ENCODE measurements at places on chromosomes 2 and 18.

DNA sequence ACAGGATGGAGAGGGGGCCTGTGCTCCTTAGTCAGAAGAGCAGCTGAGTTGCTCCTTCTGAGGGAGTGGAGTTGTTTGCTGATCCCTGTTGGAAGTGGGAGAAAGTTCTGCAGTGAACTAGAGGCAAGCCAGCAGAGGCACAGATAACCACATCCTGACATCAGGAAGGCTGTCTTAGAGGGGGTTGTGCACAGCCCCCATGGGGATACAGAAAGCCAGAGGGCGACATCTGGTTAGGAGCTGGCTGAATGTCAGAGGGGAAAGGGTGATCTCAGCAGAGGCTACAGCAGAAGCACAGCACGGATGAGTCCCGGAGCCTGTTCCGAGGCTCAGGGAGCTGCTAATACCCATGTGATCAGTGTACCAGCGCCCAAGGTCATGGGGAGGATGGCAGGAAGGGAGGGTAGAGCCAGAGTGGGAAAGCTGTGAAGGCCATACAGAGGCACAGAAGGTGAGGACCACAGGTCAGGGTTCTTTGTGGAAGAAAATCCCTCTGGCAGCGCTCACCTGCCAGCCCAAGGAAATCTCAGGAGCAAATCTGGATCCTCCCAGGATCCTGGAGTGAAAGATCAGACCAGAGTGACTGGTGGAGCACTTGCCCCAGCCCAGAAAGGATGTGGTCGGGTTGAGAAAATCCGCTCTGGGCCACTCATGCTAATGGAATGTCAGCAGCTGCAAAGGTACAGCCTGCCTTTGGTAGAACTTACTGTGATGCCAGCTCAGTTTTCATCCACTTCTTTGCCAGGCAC is 111.8 kb downstream of the STPG4 start:
- no peak for DNase-seq

DNA sequence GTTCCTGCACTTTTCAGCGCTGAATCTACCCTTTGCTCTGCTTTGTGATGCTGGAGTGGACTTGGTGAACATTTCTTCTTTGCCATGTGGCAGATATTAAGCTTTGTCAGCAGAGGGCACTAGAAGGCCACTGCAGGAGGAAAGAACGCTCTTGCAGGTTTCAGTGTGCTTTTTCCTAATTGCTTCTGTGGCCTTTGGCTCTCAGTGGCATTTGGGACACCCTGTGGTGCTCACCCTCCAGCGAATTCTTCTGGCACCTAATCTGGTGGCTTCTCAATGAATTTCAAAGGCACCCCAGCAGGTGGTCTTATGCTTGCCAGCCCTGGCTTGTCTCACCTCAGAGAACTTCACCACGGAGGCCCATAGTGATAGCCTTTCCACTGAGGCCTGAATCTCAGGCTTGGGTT is 146.7 kb downstream of the MYO3B start:
- DNase-seq: no peak

GRCh38 chr2:201969938-201970785 is 63.5 kb upstream of the FZD7 start:
- no peak for DNase-seq

- DNase-seq: no peak
These were observed 44.5 kb upstream of the KCNE4 start for GRCh38 chr2:223007531-223007930.

- no peak for DNase-seq
These were observed 5.1 kb upstream of the TEX51 start for GRCh38 chr2:126893606-126894005.

- DNase-seq: no peak
These were observed 62.1 kb upstream of the HDAC4 start for GRCh38 chr2:239462671-239463506.

- no peak for DNase-seq
These were observed 913.3 kb downstream of the CPS1 start for GRCh38 chr2:211469664-211470059.

GRCh38 chr2:80719607-80720006 is 415.1 kb upstream of the LRRTM1 start:
- DNase-seq: no peak

DNA sequence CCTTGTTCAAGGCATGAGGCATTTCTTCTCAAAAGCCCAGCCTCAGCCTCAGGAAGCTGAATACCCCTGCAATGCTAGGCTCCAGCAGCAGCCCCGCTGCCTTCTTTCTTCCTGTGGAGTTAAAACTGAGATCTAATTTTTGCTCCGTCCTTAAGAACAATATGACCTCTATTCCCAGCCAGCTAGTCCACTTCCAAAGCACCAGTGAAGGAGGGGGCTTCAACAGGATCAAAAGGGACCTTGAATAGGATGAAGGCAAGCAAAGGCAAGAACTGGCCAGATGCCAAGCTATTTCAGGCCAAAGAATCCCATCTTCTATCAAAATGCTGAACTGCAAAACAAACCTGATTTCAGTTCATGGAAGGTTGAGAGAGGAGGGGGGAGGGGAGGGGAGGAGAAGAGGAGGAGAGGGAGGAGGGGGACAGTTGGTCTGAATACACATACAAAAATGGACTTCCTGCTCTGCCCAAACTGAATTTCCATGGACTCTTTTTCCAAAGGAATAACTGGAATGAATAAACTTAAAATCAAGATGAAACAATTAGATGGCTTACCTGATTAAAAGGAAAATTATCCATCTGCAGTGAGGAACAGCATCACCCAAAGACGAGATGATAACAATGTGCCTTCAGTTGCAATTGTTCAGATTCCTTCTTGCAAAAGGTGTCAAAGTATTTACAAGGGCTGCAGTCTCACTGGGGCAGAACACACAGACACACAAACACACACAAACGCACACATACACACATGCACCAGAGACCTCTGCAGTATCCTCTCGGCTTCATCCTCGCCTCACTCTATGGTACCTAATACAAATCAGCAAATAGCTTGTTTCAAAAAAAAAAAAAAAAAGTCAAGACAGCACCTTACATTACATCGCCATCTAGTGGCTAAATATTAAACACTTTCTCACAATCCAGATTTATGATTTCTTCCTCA is at the start of gene SCN1A:
TSS of gene SCN1A (minus strand) at position 804 of the 939 bp plus-strand sequence. CDS start 54,399 bp downstream, outside the sequence.
- no peak for DNase-seq

- no peak for DNase-seq
These were observed 126.7 kb downstream of the CABYR start for GRCh38 chr18:24265502-24266064.

GRCh38 chr2:113005030-113005509 is at the start of gene IL36A:
IL36A (plus strand) TSS chr2:113005459; CDS start chr2:113005872, 413 bp downstream.
- DNase-seq: no peak

DNA sequence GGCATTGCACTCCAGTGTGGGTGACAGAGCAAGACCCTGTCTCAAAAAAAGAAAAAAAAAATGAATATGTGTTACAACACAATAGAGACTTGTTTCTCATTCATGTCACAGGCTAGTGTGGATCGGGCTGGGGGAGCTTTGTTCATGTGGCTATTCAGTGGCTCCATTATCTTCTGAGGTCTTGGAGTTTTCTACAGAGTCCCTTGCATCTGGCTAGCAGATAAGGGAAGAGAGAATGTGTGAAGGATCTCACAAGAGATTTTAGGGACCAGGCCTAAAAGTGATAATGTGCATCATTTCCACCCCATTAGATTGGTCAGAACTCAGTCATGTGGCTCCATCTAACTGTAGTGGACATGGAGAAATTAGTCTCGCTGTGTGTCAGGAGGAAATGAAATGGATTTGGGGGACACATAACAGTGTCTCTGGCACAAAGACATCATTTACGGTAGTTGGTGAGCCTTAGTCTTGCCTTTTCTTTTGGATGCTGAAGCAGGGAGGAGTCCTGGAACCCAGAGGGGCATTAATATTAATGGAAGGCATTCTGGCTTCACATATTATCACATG is 32.4 kb upstream of the CASP10 start:
- no peak for DNase-seq

DNA sequence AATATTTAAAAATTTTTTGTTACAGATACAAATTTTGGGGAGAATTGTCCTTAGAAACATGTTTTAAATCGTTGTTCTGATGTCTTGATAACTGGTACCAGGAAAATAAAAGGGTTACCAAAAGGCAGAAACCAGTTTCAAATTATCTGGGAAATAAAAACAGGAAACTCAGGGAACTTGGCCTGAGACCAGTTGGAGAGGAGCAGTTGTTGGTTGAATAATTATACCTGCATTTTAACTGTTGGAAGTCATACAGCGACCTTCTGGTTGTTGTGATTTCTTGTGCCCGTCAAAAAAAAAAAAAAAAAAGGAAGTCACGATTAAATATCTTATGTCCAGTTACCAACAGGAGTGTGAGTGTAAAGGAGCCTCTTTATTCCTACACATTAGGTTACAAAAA is 51.8 kb downstream of the CRIM1 start:
- no peak for DNase-seq

DNA sequence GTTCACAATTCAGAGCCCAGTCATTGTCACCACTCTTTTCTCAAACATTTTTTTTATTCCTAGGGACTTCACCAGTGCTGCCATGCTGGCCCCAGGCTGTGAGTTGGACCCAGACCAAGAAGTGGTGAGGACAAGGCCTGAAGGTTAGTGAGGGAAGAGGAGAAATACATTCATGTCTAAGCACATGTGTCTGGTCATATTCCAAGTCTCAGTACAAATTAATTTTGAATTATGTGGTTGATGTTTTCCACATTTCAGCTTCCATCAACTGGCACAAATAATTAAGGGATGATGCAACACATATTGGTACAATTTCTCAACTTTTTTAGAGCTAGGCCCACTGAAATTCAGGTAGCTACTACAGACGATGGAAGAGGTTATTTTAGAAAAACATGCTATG is 106.6 kb upstream of the UPP2 start:
- DNase-seq: no peak

- no peak for DNase-seq
These were observed 242.6 kb upstream of the RAB12 start for GRCh38 chr18:8366656-8367055.

- no peak for DNase-seq
These were observed 373.9 kb downstream of the SETBP1 start for GRCh38 chr18:45054636-45055035.

- DNase-seq: peak; percentile 37
These were observed at the start of gene SP110 for GRCh38 chr2:230219419-230220331. SP110 (minus strand) TSS chr2:230219984; CDS start chr2:230216927, 3,057 bp downstream.

- no peak for DNase-seq
These were observed 9.4 kb downstream of the GPD2 start for GRCh38 chr2:156445296-156446220.

- DNase-seq: no peak
These were observed 142.6 kb downstream of the PXDN start for GRCh38 chr2:1601471-1602277.

DNA sequence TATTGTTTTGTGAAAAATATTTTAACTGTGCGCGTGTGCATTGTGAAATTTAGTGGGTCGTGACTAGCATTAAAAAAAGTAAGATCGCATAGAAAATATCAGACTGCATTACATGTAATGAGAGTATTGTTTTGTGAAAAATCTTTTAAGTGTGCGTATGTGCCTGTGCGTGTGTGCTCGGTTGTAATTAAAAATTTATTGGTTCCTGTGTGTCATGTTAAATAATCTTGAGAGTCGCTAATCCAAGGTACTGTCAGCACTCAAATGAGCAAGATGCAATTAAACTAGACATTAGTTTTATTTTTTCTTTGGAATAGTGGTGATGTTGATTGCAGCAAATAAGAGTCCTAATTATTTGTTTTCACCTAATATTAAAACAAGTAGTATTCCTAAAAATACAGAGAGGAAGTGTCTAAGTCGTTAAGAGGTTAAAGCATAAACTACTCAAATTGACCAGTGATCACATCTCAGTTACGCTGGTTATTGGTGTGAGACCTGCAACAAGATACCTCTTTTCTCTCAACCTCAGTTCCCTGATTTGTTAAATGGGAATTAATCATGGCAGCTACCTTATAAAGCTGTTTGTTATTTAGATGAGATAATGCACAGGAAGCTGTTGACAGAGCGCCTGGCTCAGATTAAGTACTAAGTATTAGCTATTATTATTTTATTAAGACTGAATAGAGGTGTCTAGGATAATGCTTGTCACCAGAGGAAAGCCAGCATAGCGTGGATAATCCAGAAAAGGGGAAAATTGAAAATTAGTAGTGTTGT is 1.9 kb downstream of the ZDBF2 start:
- no peak for DNase-seq

DNA sequence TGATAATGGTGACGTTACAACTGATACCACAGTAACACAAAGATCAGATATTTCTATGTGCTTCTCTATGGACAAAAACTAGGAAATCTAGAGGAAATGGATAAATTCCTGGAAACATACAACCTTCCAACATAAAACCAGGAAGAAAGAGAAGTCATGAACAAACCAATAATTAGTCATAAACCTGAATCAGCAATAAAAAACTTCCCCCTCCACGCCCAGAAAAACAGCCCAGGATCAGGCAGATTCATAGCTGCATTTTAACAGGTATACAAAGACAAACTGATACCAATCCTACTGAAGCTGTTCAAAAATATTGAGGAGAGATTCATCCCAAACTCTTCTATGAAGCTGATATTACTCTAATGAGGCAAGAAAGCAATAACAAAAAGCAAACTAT is 1535.2 kb upstream of the LRRTM1 start:
- no peak for DNase-seq

- no peak for DNase-seq
These were observed 13.4 kb upstream of the IL1B start for GRCh38 chr2:112849956-112850355.

DNA sequence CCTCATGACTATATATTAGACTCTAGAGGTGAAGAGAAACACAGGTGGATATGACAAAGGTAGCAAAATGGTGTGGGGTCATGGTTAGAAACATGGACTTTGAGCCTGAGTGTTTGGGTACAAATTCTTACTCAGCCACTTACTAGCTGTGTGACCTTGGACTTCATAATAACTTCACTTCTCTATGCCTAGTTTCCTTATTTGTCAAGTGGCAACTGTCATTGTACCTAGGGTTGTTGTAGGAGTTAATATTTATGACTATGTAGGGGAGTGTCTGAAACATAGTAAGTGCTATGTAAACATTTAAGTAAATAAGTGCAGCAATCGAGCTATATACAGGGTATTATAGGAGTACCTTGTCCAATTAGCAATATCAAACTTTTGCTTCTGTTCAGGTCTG is 49.7 kb upstream of the RAPH1 start:
- no peak for DNase-seq

- no peak for DNase-seq
These were observed 14.6 kb downstream of the ABCG8 start for GRCh38 chr2:43853141-43854081.

DNA sequence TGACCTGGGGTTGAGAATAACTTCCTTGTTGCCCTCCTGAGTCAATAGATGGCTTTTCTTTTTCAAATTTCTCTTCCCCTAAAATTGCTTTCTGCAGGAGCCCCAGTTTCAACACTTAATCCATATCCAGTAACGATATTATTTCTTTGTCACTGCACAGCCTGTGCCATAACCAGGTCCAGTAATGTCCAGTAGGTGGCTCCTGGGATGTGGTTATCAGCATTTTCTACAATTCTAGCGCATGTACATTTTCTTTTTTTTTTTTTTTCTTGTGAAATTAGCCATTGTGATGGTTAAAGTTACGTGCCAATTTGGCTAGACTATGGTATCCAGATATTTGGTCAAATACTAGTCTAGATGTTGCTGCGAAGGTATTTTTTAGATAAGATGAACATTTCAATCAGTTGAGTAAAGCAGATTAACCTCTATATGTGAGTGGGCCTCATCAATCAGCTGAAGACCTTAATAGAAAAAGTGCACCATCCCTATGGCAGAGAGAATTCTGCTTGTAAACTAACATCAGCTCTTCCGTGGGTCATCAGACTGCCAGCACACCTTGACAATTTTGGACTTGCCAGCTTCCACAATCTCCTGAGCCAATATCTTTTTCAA is 72.9 kb upstream of the SCG2 start:
- DNase-seq: no peak

- no peak for DNase-seq
These were observed 110.4 kb downstream of the CTIF start for GRCh38 chr18:48649231-48649630.

- DNase-seq: no peak
These were observed 72.0 kb downstream of the CTAGE1 start for GRCh38 chr18:22345718-22346117.
